ENCODE measurements at places on chromosomes 11 and 22.

DNA sequence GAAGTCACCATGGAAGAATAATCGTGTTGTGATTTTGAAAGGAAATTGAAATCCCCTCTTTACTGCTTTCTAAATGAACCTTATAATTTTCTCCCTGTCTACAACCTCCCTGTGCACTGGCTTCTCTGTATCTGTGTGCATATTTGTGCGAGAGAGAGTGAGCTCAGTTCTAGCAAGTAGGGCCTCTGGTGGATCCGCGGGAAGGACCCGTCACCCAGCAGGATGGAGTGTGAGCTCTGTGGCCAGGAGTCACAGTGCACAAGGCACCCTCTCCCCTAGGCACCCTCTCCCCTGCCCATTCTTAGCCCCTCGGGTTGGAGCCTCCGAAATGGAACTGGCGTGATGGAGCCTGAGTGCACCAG, 109.0 kb downstream of the TRIM29 start:
- no peak for DNase-seq

DNA sequence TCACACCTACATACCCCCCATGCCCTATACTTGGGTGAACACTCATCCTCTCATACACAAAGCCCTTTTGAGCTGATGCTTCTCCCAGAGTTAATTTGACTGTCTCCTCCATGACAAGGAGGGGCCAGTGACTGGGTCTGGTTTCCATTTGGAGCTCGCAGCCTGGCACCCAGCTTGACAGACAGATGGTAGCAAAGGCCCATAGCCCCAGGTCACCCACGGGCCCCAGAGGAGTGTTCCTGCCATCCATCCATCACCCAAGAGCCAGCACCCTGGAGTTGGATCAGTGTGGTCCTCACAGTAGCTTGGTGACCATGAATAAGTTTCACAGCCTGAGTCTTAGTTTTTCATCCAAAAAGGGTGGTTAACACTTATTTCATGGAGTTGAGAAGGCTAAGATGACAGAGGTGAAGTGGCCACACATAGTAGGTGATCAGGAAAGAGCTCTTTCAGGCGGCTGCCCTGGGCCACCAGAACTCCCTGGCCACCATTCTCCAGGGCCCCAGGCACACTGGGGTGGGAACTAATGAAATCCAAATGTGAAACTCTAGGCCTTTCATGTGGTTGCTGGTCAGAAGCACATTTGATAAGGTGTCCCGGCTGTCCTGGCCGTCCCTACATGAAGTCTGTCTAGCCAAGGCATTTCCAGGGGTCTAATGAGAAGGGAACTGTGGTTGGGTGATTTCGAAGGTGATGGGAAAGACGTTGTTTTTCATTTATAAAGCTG, 42.4 kb downstream of the LIF start:
- no peak for DNase-seq

GRCh38 chr11:117443266-117444186, 115.9 kb downstream of the CEP164 start:
- peak; percentile 48 for DNase-seq

DNA sequence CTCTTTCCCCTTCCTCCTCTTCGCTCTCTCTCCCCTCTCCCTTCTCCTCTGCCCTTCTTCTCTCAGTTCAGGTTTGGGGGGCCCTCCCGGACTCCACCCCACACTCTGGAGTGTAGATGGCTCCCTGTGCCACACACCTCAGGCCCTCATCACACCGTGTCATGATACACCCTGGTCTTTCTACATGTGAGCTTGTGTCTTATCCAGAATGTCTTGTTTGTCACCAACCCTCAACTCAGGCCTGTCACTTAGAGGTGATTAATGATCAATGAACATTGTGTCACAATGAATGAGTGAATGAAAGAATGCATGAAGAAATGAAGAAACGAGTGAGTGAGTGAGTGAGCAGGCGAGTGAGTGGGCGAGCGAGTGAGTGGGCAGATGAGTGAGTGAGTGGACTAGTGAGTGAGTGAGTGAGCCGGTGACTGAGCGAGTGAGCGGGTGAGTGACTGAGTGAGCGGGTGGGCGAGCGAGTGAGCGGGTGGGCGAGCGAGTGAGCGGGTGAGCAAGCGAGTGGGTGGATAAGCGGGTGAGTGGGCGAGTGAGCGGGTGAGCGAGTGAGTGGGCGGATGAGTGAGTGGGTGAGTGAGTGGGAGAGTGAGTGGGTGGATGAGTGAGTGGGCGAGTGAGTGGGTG, 33.8 kb downstream of the CAPN1 start:
- no peak for DNase-seq

DNA sequence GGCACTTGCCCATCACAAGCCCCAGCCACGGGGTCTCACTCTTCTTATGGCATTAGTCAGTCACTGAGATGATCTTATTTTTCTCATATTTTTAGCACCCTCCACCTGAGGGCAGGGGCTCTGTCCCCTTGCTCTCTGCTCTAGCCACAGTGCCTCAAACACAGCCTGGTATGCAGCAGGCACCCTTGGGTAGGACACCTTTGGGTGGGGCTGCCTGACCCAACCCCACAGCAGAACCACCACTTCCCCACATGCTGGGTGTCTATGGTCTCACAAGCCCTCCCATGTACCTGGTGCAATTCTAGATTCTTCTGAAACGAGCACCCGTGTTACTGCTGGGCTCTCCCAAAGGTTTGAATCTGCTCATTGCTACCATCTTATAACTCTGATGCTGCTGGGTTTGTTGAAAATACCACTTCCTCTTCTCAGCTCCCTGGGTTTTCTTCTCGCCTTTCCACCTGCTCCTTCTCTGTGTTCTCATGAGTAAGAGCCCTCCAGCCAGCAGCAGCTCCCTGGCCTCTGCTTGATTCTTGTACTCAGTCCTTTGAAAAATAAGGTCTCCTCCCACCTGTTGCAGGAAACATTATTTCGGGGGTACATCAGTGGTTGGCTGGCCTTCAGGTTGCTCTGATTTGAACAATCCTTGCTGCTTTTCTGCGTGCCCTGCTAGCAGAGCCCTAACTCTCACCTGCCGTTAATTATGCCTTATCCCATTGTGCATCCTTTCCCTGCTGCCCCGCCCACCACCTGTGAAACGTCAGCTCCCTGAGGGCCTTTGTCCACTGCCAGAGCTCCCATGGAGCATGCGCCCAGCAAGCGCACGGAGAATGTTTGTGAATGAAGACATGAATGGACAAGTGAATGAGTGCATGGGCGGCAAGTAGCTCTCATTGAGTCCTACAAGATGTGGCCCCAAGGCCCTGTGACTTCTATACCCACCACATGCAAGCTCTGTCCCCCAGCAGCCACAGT, 1181.6 kb downstream of the TBC1D22A start:
- no peak for DNase-seq

- DNase-seq: no peak
Measured at GRCh38 chr11:47057365-47057764, 119.3 kb downstream of the ARFGAP2 start.

GRCh38 chr11:120096369-120097191, 41.3 kb downstream of the TRIM29 start:
- no peak for DNase-seq

DNA sequence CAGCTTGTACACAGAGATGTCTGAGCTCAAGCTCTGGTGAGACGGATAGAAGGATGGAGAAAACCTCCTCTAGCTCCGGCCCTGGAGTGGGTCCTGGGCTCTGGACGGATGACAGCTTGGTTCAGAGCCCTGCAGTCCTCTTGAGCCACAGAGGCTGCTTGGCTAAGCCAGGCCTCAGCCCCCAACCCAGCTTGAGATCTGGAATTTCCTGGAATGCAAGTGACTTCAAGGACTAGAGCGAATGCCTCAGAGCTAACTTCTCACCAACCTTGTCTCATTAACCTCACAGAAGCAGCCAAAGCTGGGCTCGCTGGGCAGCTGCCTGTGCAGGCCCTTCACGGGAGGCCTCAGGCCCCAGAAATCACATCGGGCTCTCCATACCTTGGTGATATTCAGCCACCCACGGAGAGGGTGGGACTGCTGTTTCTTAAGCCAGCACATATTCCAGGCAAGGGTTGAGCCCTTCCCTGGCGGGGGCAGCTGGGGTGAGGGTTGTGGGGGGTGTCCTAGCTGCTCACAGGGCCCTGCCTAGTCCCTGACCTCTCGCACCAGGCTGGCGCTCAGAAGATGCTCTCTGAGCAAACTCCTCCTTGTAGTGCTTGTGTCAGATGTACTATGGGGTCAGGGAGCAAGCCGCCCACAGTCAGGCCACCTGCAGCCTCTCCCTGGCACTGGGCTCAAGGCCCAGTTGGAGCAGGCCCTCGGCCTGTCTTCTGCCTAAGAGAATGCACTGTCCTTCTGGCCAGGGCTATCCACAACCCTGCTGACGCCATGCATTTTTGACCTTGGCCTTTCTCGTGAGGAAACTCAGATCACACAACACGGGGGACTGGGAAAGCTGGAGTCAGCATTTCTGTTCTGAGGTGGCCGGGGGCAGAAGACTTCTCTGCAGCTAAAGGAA, 73.6 kb upstream of the TTLL12 start:
- DNase-seq: no peak

DNA sequence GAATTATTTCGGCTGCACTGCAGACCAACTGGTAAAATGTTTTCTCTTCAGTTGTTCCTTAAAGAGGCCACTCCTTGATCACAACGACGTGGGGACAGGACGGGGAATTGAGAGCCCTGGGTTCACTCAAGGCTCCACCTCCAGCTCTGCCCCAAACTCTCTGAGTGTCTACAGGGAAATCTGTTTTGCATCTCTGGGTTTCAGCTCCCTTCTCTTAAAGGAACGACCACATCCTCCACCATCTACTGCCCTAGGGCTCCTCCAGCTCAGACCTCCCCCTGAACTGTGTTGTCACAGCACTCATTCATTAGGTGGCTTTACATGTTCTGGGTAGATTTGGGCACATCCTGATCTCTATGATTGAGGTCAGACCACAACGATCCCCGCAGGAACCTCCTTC, 5.1 kb upstream of the PPFIA1 start:
- DNase-seq: no peak

DNA sequence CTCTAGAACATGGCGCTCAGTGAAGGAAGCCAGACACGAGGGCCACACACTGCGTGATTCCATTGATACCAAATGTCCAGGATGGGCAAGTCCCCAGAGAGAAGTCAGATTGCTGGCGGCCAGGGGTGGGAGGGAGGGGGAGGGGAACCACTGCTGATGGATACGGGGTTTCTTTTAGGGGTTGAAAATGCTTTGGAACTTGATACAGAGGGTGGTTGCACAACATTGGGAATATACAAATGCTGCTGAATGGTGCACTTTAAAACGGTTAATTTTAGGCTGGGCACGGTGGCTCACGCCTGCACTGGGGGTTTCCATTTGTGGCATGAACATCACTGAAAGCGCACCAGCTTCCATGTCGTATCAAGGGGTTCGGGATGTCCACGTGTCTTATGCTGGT, 5.1 kb downstream of the TSPO start:
- DNase-seq: no peak

GRCh38 chr11:129815596-129816461, at the start of gene TMEM45B:
Gene TMEM45B, plus strand, starts transcription at chr11:129815848. Its CDS starts 36,635 bp downstream, at chr11:129852483.
- no peak for DNase-seq

- DNase-seq: no peak
Measured at GRCh38 chr11:2209900-2210321, 38.3 kb upstream of the TH start.

GRCh38 chr11:126328444-126328843, 24.6 kb downstream of the DCPS start:
- no peak for DNase-seq

- DNase-seq: no peak
Measured at GRCh38 chr11:28793282-28793738, 685.1 kb downstream of the METTL15 start.

- DNase-seq: no peak
Measured at GRCh38 chr22:48188231-48188721, 1425.8 kb downstream of the TBC1D22A start.

- no peak for DNase-seq
Measured at GRCh38 chr11:15692739-15693138, 578.0 kb downstream of the INSC start.

DNA sequence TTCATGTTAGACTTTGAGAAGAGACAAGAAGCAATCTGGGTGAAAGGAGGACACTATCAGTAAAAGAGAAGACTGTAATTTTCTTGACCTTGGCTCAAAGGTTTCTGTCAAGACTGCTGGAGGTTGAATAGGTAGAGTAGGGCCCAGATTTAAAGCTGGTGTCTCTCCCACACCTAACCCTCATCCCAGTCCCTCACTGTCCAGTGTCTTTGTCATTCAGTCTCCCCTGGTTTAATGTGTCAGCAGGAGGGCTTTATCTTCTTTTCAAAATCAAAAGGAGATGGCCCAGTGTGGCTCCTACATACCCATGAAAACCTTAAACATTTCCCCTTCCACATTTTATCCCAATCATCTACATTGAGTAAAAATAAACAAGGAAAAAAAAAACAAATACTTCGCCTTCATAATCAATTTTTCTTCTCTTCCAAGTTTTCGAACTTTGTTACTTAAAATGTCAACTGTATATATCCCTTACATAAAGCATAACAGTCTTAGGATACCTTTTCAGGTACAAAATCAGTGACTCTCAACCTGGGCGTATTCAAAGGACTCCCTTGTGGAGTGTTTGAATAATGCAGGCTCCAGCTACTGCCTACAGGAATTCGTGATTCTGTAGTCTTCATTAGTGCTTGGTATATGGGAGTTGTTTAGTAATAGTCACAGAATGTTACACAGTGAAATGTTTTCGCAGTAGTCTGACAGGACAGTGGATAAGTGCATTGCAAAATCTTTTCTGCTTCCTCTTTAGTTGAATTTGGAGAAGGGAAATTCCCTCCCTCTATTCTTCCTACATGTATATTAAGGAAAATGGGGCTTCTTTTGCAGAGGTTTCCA, 87.2 kb downstream of the FAT3 start:
- DNase-seq: no peak

DNA sequence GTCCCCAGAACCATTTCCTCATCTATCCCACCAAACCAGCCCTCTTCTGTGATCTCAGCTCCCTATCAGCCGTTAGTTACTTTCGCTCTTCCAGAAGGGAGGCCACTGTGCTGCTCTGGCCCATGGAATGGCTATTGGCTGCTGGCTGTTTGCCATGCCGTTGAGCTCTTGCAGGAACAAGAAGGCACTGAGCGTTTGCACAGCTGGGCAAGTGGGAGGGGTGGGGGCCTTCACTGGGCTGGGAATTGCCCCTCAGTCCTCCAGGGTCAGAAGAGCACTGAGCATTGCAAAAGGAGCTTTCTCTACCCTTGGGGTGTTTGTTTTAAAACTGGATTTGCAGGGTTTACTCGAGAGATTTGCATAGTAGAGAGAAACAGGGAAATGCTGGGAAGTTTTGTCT, 129.0 kb upstream of the PARVA start:
- DNase-seq: peak; percentile 58

- DNase-seq: peak; percentile 90
Measured at GRCh38 chr22:28594797-28595462, 84.7 kb downstream of the TTC28 start.

DNA sequence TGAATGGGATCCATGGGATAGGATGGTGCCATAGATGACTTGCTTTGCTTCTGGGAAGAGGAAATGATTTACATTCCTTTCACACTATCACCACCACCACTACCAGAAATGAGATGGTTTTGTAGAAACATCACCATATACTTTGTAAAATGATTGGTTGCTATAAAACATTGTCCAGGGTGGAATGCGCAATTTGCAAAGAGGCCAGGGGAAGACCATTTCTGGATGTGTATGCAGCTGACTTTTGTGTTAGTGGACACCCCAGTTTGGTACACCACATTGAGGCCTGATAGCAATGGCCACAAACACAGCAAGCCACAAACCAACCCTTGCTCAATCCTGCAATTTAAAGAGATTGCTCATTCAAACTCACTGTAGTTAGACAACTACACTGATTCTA, 56.7 kb upstream of the RCN1 start:
- no peak for DNase-seq

GRCh38 chr11:107182978-107183377, 164.7 kb upstream of the GUCY1A2 start:
- DNase-seq: no peak

- DNase-seq: peak; percentile 24
Measured at GRCh38 chr22:22710719-22711531, 66.5 kb downstream of the GGTLC2 start.
